ENCODE measurements at places on chromosomes 2 and 18. TPM values are rescaled to one million over a fixed set of nuclear protein-coding genes. Genes with fewer than 3 reads are reported as not detected.

UGT1A8 gene
- total RNA-seq = not detected

UGT1A5 gene
- not detected for total RNA-seq

ABHD1 gene
- 0.24 TPM for total RNA-seq

CROCC2 gene
- 0.81 TPM for total RNA-seq

TWIST2 gene
- total RNA-seq = 46.2 TPM

GPR45 gene
- not detected for total RNA-seq

IL36A gene
- total RNA-seq = not detected

AP1S3 gene
- total RNA-seq = 3.5 TPM

VIT gene
- total RNA-seq = 28.7 TPM

CXCR4 gene
- total RNA-seq = not detected

TSPYL6 gene
- total RNA-seq = not detected

AQP12B gene
- total RNA-seq = not detected

RRM2 gene
- total RNA-seq = 8.1 TPM

CGREF1 gene
- 1.5 TPM for total RNA-seq

IL1RL2 gene
- 0.97 TPM for total RNA-seq

PROKR1 gene
- total RNA-seq = not detected

CHRND gene
- not detected for total RNA-seq

FBXO15 gene
- not detected for total RNA-seq

HRH4 gene
- total RNA-seq = not detected

DPP10 gene
- not detected for total RNA-seq

RBMS1 gene
- total RNA-seq = 206 TPM

POTEE gene
- not detected for total RNA-seq

TOGARAM2 gene
- under 0.01 TPM for total RNA-seq

HS6ST1 gene
- total RNA-seq = 153 TPM

RDH14 gene
- 20.1 TPM for total RNA-seq

MARS2 gene
- 3.9 TPM for total RNA-seq

HOXD13 gene
- total RNA-seq = not detected

NYAP2 gene
- not detected for total RNA-seq

HNRNPA3 gene
- total RNA-seq = 28.9 TPM

UCN gene
- 0.85 TPM for total RNA-seq

RNF103 gene
- 27.9 TPM for total RNA-seq

NEU2 gene
- total RNA-seq = not detected

SULT1C2 gene
- under 0.01 TPM for total RNA-seq

TMEM127 gene
- 41.7 TPM for total RNA-seq

NPAS2 gene
- total RNA-seq = 23.7 TPM

CENPA gene
- 2.2 TPM for total RNA-seq

SLC16A14 gene
- total RNA-seq = under 0.01 TPM

PIEZO2 gene
- total RNA-seq = 49.3 TPM

ZNF407 gene
- 24.2 TPM for total RNA-seq

CAPG gene
- total RNA-seq = 262 TPM

TFPI gene
- total RNA-seq = 46.9 TPM

NETO1 gene
- total RNA-seq = not detected

CPS1 gene
- 25.3 TPM for total RNA-seq

CAPN13 gene
- total RNA-seq = not detected

TMSB10 gene
- total RNA-seq = 3,238 TPM

TSHZ1 gene
- 9.6 TPM for total RNA-seq

AOX1 gene
- 81.1 TPM for total RNA-seq

DNAJC5G gene
- not detected for total RNA-seq

MTA3 gene
- 32.5 TPM for total RNA-seq

TUBB8B gene
- not detected for total RNA-seq

MOGAT1 gene
- total RNA-seq = not detected

Measured in hair follicle dermal papilla cell (primary cell).